ENCODE measurements at places on chromosomes 16 and 17.

DNA sequence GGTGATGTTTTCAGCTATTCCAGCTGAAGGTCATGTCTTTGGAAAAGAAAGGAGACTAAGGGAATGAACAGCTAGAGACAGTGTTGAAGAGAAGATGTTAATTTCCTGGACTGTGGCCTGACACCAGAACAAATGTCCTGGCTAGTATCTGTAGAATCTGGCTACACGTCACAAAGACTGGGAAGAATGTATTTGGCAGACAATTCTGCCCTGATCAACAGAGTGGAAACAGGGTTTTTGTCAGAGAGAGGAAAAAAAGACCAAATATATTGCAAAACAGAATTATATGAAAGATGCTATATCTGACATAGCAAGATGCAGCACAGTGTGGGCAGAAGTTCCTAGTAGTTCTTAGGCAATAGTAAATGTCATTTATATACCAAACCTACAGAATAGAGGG lies 17.0 kb upstream of the ANKFN1 start:
- DNase-seq = no peak

- DNase-seq = no peak
Observed at GRCh38 chr17:12554251-12554650, 111.4 kb upstream of the MYOCD start.

DNA sequence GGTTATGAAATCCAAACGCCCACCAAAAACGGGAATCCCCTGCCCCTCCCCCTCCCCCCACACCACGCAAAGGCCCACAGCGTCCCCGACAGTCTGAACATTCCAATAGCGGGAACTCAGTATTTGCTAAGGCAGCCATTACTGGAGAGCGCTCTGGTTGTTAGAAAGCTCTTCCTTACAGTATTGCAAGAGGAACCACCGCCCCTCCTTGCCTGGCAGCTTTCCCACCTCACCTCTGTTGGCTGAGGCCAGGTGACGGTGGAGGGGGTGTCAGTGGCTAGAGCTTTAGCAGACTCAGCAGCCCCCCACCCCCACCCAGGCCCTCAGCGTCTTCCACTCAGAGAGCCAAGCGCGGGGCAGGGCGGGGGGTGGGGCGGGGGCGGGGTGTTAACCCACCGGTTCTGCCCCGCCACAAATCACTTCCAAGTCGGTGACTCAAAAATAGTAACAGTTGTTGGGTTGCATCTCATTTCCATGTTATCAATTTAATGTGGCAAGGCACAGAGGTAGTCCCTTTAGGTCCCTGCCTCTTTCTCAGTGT lies 2.2 kb upstream of the PLEKHH3 start:
- DNase-seq = peak; percentile 67

DNA sequence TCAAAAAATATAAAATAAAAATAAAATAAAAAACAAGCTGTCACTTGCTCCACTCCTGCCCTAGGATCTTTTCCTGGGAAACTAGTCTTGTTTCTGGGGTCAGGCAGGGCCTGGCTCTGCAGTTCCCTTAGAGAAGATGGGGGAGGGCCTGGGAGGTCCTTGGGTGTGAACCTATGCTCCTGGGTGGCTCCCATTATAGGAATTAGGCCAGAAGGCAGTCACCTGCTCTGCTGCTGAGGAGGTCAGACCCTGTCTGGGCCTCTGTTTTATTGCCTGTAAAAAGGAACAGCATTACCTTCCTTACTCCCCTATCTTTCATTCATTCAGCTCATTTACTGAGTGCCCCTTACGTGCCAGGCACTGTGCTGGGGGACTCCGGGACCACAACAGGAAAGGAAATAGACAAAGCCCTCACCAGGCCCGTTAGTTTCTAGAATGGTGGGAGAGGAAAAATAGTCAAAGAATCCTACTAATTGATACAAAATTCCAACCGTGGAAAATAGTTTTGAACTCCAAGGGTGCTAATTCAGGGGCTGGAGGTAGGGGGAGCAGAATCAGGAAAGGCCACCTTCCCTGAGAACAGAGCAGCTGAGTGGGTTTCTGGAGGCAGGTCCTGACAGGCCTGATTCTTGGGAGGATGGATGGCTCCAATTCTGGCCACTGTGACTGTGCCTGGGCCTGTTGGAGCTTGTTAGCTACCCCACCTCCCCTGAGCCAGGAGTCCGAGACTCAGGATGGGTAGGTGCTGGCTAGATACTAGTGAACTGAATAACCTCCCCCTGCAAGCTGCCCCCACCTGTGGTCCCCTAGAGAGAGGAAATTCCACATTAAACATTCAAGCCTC lies 1.3 kb upstream of the SLC46A1 start:
- DNase-seq = peak; percentile 68

- peak; percentile 52 for DNase-seq
Observed at GRCh38 chr16:82671741-82672140, 45.0 kb downstream of the CDH13 start.

DNA sequence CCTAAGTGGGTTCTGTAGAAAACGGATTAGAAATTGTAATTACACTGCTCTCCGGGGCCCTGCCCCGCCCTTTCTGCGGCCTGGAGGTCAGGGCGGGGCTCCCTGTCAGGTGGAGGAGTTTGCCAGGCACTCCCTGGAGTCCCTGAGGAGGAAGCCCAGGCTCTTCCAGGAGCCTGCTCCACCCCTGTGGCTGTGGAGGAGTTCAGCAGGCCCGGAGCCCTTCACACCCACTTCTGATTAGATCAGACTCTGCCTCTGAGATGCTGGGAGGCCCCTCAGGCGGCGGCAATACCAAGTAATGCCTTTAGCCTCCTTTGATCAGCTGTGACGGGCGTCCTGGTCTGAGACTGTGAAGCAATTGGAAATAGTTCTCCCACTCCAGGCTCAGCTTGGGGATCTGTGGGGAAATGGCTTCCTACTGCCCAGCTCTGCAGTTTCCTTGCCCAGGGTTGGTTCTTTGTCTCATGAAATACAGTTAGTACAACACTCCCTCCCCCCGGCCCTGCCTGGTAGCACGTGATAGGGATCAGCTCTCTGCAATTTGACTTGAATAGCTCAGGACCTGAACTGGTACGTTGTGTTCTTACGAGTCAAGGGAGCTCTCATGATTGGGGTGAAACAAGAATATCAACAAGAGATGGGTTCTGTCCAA lies 22.3 kb downstream of the BAIAP2 start:
- no peak for DNase-seq

- no peak for DNase-seq
Observed at GRCh38 chr16:86571530-86571915, 4.9 kb downstream of the FOXC2 start.

DNA sequence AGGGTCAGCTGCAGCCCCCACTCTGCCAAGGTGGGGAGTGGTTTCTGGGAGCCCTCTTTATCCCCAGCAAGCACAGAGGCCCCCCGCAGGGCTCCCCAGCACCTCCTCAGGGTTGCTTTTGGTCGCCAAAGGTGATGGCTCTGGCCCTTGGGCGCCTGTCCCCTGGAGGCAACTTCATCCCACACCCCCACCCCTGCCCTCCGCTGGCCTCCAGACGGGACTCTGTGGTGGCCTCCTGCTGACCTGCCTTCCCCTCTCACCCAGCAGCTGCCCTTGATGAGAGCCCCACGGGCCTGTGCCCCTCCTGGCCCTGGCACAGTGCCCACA lies 7.8 kb upstream of the RHOT2 start:
- no peak for DNase-seq

- no peak for DNase-seq
Observed at GRCh38 chr17:11780621-11781020, 182.4 kb downstream of the DNAH9 start.

DNA sequence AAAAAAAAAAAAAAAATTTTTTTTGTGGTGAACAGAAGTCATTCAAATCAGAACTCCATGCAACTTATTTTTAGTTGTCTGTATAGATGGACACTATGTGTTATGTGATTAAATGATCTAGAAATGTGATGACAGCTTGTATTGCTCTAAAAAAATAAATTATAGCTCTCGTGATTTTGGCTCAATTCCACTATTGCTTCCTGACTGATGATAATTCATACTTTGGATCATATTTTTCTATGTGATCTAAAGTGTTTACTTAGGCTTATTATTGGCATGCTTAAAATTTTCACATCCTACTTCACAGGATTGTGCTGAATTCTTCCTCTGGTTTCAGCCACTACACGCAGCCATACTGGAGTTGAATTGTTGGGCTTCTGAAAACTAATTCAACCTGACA lies 76.8 kb downstream of the RPGRIP1L start:
- no peak for DNase-seq

DNA sequence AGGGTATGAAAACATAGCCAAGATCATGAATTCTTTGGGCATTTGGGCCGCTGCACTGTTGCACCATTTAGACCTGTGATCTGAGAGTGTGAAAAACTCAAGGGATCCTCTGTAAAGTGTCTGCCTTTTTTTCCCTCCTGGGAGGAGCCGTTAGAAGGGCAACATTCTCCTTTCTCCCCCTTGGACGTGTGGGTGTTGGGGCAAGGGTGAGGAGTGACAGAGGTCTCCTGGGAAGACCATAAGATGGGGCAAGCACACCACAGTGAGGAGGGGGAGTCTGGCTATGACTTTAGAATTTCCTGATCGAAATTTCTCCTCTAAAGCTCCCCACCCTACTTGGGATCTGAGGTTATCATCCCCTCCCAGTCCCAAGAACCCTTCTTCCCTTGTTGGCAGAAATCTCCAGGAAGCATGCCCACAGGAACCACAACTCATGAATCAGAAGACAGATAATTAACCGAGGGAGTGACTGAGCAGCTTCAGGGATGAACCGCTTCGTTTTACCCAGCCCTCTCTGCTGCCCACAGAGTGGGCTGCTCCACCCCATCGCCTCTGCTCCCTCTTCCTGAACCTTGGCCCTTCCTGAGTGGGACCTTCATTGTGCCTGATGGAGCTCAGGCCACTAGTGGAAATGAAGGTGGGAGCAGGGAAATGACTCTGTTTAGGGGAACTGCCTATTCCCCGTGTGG lies 4.2 kb downstream of the ITGB3 start:
- no peak for DNase-seq

GRCh38 chr16:84361546-84361945 lies 6.8 kb upstream of the ATP2C2 start:
- no peak for DNase-seq

DNA sequence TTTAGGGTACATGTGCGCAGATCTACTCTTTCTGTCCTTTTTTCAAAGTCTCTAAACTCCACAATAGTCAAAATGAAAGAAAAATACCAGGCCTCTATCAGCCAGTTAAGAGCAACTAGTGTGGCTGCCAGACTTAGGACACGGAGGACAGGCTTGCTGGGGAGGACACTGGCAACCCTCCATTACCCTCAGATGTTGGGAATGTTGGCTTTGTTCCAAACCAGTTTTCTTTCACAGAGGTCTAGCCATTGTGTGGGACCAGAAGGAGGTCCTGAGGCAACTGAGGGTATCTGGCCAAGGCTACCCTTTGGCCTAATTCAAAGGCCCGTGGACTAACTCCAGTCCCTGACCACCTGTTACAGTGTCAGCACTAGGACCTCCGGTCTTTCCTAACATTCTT lies 51.2 kb upstream of the MED9 start:
- DNase-seq = no peak

DNA sequence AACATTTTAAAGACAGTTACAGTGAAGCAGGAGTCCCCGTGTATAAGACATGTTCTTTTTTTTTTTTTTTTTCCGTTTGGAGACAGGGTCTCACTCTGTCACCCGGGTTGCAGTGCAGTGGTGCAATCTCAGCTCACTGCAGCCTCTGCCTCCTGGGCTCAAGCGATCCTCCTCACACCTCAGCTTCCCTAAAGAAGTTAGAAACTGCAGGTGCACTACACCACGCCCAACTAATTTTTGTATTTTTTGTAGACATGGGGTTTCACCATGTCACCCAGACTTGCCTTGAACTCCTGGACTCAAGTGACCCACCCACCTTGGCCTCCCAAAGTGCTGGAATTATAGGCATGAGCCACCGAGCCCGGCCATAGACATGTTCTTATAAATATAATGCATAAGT lies 3.0 kb downstream of the EVI2B start:
- no peak for DNase-seq

DNA sequence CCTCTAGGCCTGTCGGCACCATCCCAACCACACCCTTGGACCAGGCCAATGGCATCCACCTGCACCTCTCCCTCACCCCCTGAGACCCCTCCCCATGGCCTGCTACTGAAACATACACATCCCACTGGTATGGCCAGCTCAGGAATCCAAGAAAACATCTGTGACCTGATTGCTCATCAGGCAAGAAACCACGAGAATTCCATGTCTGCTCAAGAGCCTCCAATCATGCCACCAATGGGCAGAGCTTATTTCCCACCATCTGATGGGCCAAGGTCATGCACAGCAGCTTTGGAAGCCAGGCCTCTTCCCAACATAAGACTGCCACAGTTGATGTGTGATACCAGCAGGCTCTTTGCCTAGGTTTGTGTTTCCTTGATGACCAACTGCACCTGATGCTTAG lies 190.1 kb downstream of the C16orf78 start:
- DNase-seq = no peak

GRCh38 chr17:39132192-39132610 lies 19.2 kb downstream of the PLXDC1 start:
- peak; percentile 43 for DNase-seq

GRCh38 chr17:47797797-47798196 lies 23.8 kb downstream of the OSBPL7 start:
- DNase-seq = peak; percentile 42

GRCh38 chr16:23700509-23700908 lies 12.5 kb downstream of the ERN2 start:
- DNase-seq = peak; percentile 74

GRCh38 chr16:72952404-72952803 lies 95.5 kb downstream of the ZFHX3 start:
- DNase-seq = no peak

- DNase-seq = no peak
Observed at GRCh38 chr16:89319886-89320781, 102.6 kb downstream of the ZNF778 start.

DNA sequence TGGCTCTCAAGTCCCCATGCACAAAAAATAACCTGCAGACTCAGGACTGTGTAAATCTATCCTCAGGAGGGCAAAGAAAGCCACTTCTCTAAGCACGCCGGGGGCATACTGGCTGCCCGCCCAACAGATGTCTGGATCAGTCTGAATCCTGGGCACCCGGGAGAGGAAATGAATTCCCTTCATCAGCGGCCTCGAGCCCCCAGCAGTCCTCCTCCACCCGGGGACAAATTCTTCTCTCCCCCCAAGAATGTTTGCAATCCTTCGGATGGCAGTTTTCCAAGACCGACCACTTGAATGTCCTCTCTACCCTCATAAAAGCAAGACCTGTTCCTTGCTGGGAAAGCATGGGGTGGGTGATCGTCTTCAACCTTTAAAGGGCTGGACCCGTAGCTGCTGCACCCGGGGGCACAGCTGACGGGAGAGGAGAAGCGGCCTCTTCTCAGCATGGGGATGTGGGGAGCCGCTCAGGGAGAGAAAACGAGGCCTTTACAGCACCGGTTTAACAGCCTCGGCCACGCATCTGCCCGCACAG lies 9.4 kb upstream of the MAP2K3 start:
- peak; percentile 55 for DNase-seq

DNA sequence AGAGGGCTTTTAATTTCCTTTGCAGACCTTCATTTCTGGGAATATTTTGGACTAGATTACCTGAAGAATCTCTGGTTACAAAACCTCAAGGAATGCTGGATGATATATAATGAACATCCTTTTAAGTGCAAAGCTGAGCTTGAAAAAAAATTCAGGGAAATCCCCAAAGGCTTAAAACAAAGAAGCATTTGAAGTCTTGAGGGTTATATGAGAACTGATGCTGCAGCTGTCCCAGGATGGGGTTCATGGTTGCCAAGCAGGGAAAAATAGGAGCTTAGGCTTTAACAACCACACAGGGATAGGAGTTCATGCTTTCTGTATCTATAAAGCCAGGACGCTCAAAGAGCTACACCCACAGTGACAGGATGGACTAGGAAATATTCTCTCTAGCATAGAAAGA lies 150.4 kb upstream of the IRX5 start:
- DNase-seq = no peak

GRCh38 chr16:18041864-18042834 lies 294.4 kb downstream of the NPIPA8 start:
- no peak for DNase-seq

- no peak for DNase-seq
Observed at GRCh38 chr17:37737971-37738370, 6.9 kb downstream of the HNF1B start.

Data from GM23338 (cell line).